SJCRH30 (cell line): ENCODE measurements at places on chromosomes 13 and 19. TPM values are rescaled to one million over a fixed set of nuclear protein-coding genes. Genes with fewer than 3 reads are reported as not detected.

FCER2 gene
- not detected in 2 replicates for total RNA-seq

- no peaks in the 10 kb centered on the region for H3K4me1 ChIP-seq
- H3K36me3 ChIP-seq = no peaks in the 10 kb centered on the region
- no peak overlapping the region for H3K4me3 ChIP-seq
- no peak overlapping the region for H3K27ac ChIP-seq
- DNase-seq = no peak
Measured at GRCh38 chr19:32317086-32317485, 28.3 kb upstream of the ZNF507 start.

ZNF835 gene
- total RNA-seq = 0.10 and 0.43 TPM in 2 replicates

GRCh38 chr13:112716841-112717520 is 27.1 kb downstream of the ATP11A start:
- DNase-seq = no peak
- peaks cover 4% of the 10 kb centered on the region for H3K4me1 ChIP-seq
- H3K36me3 ChIP-seq = no peaks in the 10 kb centered on the region
- no peak overlapping the region for H3K4me3 ChIP-seq
- no peak overlapping the region for H3K27ac ChIP-seq

GRCh38 chr13:44853641-44854040 is 135.6 kb downstream of the NUFIP1 start:
- H3K27ac ChIP-seq = no peak overlapping the region
- no peak for DNase-seq
- H3K4me1 ChIP-seq = peaks cover 3% of the 10 kb centered on the region; the same call in 1 of the 2 replicates
- no peaks in the 10 kb centered on the region for H3K27me3 ChIP-seq
- H3K36me3 ChIP-seq = no peaks in the 10 kb centered on the region

- no peaks in the 10 kb centered on the region for H3K36me3 ChIP-seq
- peaks cover 3% of the 10 kb centered on the region; the same call in 1 of the 2 replicates for H3K4me1 ChIP-seq
- no peak overlapping the region for H3K4me3 ChIP-seq
- H3K27ac ChIP-seq = no peak overlapping the region
- DNase-seq = no peak
- no peaks in the 10 kb centered on the region for H3K27me3 ChIP-seq
Measured at GRCh38 chr19:30920222-30920621, 429.0 kb downstream of the TSHZ3 start.

- H3K4me3 ChIP-seq = no peak overlapping the region
- no peaks in the 10 kb centered on the region for H3K4me1 ChIP-seq
- H3K27ac ChIP-seq = no peak overlapping the region
- no peaks in the 10 kb centered on the region for H3K36me3 ChIP-seq
- no peak for DNase-seq
Measured at GRCh38 chr19:46764817-46765291, 18.6 kb upstream of the STRN4 start.

DNA sequence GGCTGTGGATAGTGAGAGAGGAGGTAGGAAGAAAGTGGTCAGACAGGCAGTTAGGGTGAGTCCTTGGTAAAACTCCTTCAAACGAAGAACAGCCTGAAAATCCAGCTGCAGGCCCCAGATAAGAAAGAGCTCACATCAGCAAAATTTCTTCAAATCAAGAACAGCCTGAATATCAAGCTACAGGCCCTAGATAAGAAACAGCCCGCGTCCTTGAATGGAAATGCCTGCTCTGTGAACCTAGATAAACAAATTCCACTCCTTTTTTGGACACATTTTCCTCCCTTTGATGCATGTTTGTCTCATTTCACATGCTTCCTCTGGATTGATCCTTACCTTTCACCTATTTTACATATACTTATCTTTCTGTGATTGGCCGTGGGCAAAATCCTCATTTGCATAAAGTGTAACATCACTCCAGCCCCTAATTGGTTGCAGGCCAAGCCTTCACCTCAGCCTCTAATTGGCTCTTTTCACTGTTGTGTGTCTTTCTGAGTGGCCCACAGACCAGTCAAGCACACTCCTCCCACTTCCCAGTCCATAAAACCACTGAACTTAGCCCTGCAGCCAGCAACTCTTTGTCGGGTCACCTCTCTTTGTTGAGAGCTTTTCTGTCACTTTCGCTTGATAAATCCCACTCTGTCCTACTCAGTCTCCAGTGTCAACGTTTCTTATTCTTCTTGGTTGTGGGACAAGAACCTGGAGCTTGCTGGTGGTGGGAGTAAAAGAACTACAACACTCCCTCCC is 6.0 kb upstream of the SULT2A1 start:
- no peaks in the 10 kb centered on the region for H3K27me3 ChIP-seq
- no peak overlapping the region for H3K27ac ChIP-seq
- no peaks in the 10 kb centered on the region for H3K4me1 ChIP-seq

DNA sequence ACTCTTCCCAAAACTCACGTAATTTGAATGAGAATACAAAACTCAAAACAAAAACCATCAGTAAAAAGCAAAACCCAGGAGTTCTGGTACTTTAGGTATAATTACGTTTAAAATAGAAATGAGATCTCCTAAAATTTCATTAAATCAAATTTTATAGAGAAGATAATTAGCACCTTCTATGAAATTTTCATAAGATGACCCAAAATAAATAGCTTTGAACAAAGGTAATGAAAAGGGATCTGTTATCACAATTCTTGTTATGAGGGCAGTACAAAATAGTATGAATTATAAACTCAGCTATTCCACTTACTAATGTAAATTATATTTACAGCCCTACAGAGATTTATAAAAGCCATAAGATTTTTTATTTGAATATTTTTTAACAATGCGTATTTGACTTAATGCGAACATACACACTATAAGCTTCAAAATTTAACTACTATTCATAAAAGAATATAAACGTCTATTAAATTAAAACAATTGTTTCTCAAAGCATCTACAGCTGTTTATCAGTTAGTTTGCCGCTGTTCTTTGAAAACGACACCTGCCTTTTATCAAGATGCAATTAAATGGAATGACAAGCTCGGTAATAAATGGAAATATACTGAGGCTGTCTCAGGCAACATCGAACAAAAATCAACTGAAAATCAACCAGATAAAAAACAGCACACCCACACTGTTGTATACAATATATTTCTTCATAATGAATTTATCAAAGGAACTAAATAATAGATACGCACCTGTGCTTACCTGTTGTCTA is 63.8 kb downstream of the KCNRG start:
- no peaks in the 10 kb centered on the region for H3K27me3 ChIP-seq
- peak overlapping the region; percentile 99; the same call in 1 of the 2 replicates for H3K27ac ChIP-seq
- peak overlapping the region; percentile 91 for H3K4me3 ChIP-seq
- peaks cover 21% of the 10 kb centered on the region for H3K4me1 ChIP-seq
- H3K36me3 ChIP-seq = peaks cover 38% of the 10 kb centered on the region

DNA sequence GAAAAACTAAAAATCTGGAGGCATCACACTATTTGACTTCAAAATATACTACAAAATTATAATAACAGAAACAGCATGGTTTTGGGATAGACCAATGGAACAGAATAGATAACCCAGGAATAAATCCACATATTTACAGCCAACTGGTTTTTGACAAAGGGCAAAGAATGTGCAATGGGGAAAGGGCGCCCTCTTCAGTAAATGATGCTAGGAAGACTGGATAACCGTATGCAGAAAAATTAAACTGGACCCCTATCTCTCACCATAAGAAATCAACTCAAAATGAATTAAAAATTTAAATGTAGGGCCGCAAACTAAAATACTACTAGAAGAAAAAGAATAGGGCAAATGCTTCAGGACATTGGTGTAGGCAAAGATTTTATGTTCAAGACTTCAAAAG is 440.5 kb upstream of the SGCG start:
- DNase-seq = peak; percentile 62
- no peak overlapping the region for H3K4me3 ChIP-seq
- no peaks in the 10 kb centered on the region for H3K27me3 ChIP-seq
- H3K27ac ChIP-seq = no peak overlapping the region
- H3K4me1 ChIP-seq = no peaks in the 10 kb centered on the region

CEACAM4 gene
- not detected in 2 replicates for total RNA-seq

DNA sequence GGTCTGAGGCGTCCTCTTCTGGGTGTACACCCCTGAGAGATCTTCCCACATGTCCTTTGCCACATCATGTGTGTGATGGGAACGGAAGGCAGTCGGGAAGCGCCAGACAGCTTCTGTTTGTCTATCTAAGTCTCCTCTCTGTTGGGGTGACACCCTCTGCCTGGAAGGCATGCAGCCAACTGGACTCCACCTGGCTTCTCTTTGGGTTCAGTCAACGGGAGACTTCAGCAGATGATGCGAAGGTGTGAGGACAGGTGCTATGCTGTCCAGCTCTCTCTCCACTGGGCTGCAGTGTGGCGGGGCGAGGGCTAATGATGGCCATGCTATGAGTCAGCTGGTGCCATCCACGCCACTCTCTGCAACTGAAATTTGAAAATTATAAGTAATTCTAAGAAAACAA is 14.3 kb upstream of the SBK3 start:
- no peaks in the 10 kb centered on the region for H3K36me3 ChIP-seq
- no peaks in the 10 kb centered on the region for H3K4me1 ChIP-seq

DNA sequence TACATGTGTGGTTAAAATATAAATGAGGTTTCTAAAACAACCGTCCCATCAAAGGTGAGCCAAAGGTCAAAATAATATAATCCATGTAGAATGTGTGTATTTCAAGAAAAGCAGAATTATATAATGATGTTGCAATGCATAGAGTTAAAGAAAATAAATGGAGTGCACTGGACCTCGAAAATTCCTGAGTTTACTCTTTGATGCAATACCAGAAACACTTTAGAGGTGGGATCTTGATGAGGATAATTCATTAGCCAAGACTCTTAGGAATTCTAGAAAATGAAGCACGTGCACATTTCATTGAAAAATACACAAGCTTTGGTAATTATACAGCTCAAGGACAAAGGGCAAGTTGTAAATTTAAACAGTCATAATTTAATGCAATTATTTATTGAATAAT is 508.9 kb upstream of the ARGLU1 start:
- no peak for DNase-seq
- H3K4me1 ChIP-seq = no peaks in the 10 kb centered on the region
- H3K27me3 ChIP-seq = no peaks in the 10 kb centered on the region
- H3K36me3 ChIP-seq = no peaks in the 10 kb centered on the region
- no peak overlapping the region for H3K4me3 ChIP-seq
- no peak overlapping the region for H3K27ac ChIP-seq

GRCh38 chr19:8654591-8655339 is 24.3 kb downstream of the NFILZ start:
- peak; percentile 57 for DNase-seq
- no peaks in the 10 kb centered on the region for H3K4me1 ChIP-seq
- H3K27me3 ChIP-seq = no peaks in the 10 kb centered on the region
- H3K27ac ChIP-seq = no peak overlapping the region

PRKCG gene
- 0.06 TPM in 1 of 2 replicates, not detected in the other for total RNA-seq

CEACAM19 gene
- total RNA-seq = 2.4 and 2.5 TPM in 2 replicates

DNA sequence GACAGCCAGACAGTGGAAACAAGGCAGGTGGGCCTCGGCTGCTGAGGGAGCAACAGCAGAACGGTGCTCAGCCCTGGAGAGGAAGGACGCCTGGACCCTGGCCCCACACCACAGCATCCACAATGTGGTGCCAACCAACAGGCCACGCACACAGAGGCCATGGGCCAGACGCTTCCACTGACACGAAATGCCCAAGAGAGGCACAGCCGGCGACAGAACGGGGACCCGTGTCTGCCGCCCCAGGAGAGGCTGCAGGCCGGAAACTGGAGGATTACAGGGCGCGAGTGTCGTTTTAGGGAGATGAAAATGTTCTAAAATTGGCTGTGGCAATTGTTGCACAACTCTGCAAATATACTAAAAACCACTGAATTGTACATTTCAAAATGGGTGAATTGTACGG is 69.7 kb downstream of the RASA3 start:
- H3K4me1 ChIP-seq = peaks cover 11% of the 10 kb centered on the region
- H3K27ac ChIP-seq = no peak overlapping the region
- no peaks in the 10 kb centered on the region for H3K27me3 ChIP-seq
- no peak for DNase-seq
- no peaks in the 10 kb centered on the region for H3K36me3 ChIP-seq

DNA sequence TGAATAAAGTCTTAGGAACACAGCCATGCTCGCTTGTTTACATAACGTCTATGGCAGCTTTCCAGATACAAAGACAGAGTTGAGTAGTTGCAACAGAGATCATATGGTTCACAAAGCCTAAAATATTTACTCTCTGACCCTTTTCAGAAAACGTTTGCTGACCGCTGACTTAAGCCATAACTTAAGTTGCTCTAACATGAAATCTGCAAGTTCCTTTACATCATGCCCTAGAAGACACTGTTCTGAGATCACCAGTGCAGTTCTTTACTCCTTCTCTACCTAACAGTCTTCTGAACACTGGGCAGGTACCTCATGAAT is 166.4 kb downstream of the DCLK1 start:
- H3K4me3 ChIP-seq = no peak overlapping the region
- H3K27me3 ChIP-seq = no peaks in the 10 kb centered on the region
- H3K4me1 ChIP-seq = peaks cover 17% of the 10 kb centered on the region
- DNase-seq = no peak

- no peak overlapping the region for H3K27ac ChIP-seq
- no peaks in the 10 kb centered on the region; the same call in 1 of the 2 replicates for H3K4me1 ChIP-seq
- peaks cover 10% of the 10 kb centered on the region; the same call in 1 of the 2 replicates for H3K36me3 ChIP-seq
- DNase-seq = no peak
- no peaks in the 10 kb centered on the region for H3K27me3 ChIP-seq
Measured at GRCh38 chr13:24500977-24501376, 11.6 kb downstream of the PARP4 start.

NR2C2AP gene
- total RNA-seq = 20.8 and 23.7 TPM in 2 replicates

IGFL3 gene
- not detected in 2 replicates for total RNA-seq

- H3K27ac ChIP-seq = no peak overlapping the region
- H3K4me1 ChIP-seq = no peaks in the 10 kb centered on the region
- DNase-seq = peak; percentile 10
- no peaks in the 10 kb centered on the region for H3K36me3 ChIP-seq
Measured at GRCh38 chr13:81987159-81987558, 1646.2 kb upstream of the SPRY2 start.

APC2 gene
- 0.13 and 0.24 TPM in 2 replicates for total RNA-seq

- no peak overlapping the region for H3K4me3 ChIP-seq
- H3K36me3 ChIP-seq = no peaks in the 10 kb centered on the region
- H3K27me3 ChIP-seq = no peaks in the 10 kb centered on the region
- DNase-seq = peak; percentile 26
- H3K27ac ChIP-seq = no peak overlapping the region
- peaks cover 19% of the 10 kb centered on the region for H3K4me1 ChIP-seq
Measured at GRCh38 chr19:6014551-6015135, 36.7 kb upstream of the RANBP3 start.

- no peak overlapping the region for H3K4me3 ChIP-seq
- H3K27ac ChIP-seq = no peak overlapping the region
- H3K4me1 ChIP-seq = no peaks in the 10 kb centered on the region
Measured at GRCh38 chr13:46951516-46951915, 54.7 kb upstream of the HTR2A start.

- H3K4me1 ChIP-seq = no peaks in the 10 kb centered on the region
- H3K36me3 ChIP-seq = no peaks in the 10 kb centered on the region
- no peak overlapping the region for H3K27ac ChIP-seq
- no peak overlapping the region for H3K4me3 ChIP-seq
Measured at GRCh38 chr19:52473655-52474350, 20.4 kb downstream of the ZNF578 start.

ELOF1 gene
- 37.3 and 38.1 TPM in 2 replicates for total RNA-seq

GRCh38 chr19:16200038-16201010 is 2.6 kb downstream of the AP1M1 start:
- no peak overlapping the region for H3K27ac ChIP-seq
- peaks cover 30% of the 10 kb centered on the region for H3K36me3 ChIP-seq
- H3K4me1 ChIP-seq = peaks cover 8% of the 10 kb centered on the region
- no peak overlapping the region for H3K4me3 ChIP-seq
- DNase-seq = no peak

GRCh38 chr13:44402899-44403445 is 29.3 kb downstream of the SERP2 start:
- no peak for DNase-seq
- 0 out of 2 replicates have a peak, but pooled peaks cover 3% of the 10 kb centered on the region for H3K27me3 ChIP-seq
- H3K4me3 ChIP-seq = no peak overlapping the region

- no peak for DNase-seq
- H3K27me3 ChIP-seq = no peaks in the 10 kb centered on the region
- peak overlapping the region; percentile 8; the same call in 1 of the 2 replicates for H3K27ac ChIP-seq
- no peaks in the 10 kb centered on the region for H3K36me3 ChIP-seq
Measured at GRCh38 chr19:13985771-13986347, 20.3 kb downstream of the RFX1 start.

NKPD1 gene
- total RNA-seq = not detected in 2 replicates
